Foreskin fibroblast (primary cell): ENCODE measurements at places on chromosomes 5 and 9.

GRCh38 chr9:126880226-126880946, 19.9 kb downstream of the ZBTB34 start:
- DNase-seq, result no peak

- no peak for DNase-seq
Measured at GRCh38 chr5:166086568-166086967, 2204.9 kb upstream of the WWC1 start.

- DNase-seq, result no peak
Measured at GRCh38 chr9:37374892-37375291, 47.6 kb upstream of the GRHPR start.

- DNase-seq, result no peak
Measured at GRCh38 chr5:10209004-10209403, 40.7 kb downstream of the ATPSCKMT start.

DNA sequence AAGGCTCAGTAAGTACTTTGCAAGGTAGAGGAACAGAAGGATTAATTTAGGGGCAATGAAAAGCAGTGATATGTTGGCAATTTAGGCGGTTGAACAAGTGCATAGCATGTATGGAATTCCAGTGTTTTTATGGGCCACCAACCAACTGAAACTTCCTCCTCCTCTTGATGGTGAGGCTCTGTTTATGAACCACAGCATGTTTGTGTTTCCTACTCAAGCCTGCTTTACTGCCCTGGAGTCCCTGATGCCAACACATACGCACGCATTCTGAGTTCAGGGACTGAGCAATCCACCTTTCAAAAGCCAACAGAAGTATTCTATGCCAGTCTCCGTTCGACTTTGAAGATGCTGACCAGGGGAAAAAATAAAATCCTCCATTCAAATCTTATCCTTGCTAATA, 417.5 kb downstream of the EFNA5 start:
- DNase-seq, result peak; percentile 8

GRCh38 chr9:78565481-78565880, 268.6 kb downstream of the PSAT1 start:
- peak; percentile 64 for DNase-seq

DNA sequence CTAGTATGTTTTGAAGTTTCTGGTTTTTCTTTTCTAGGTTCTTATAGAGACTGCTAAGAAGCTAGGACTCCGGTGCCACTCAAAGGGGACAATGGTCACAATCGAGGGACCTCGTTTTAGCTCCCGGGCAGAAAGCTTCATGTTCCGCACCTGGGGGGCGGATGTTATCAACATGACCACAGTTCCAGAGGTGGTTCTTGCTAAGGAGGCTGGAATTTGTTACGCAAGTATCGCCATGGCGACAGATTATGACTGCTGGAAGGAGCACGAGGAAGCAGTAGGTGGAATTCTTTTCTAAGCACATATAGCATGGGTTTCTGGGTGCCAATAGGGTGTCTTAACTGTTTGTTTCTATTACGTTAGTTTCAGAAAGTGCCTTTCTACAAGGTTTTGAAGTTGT, 52.2 kb downstream of the MTAP start:
- DNase-seq, result peak; percentile 63

GRCh38 chr5:106739127-106739526, 931.6 kb downstream of the EFNA5 start:
- no peak for DNase-seq
